T-helper 17 cell (primary cell): ENCODE measurements at places on chromosomes 2 and 18. TPM values are rescaled to one million over a fixed set of nuclear protein-coding genes. Genes with fewer than 3 reads are reported as not detected.

SCYGR4 gene
- total RNA-seq, result 0.99 TPM

CFAP53 gene
- total RNA-seq, result 0.42 TPM

WNT6 gene
- total RNA-seq, result not detected

GPR35 gene
- 14.4 TPM for total RNA-seq

GRCh38 chr2:161206471-161207032 is 46.3 kb downstream of the TANK start:
- peaks cover 8% of the 10 kb centered on the region for H3K36me3 ChIP-seq
- no peak overlapping the region for H3K27ac ChIP-seq
- DNase-seq, result no peak
- no peaks in the 10 kb centered on the region for H3K27me3 ChIP-seq
- H3K4me3 ChIP-seq, result no peak overlapping the region

- no peaks in the 10 kb centered on the region for H3K4me1 ChIP-seq
- H3K4me3 ChIP-seq, result no peak overlapping the region
- peaks cover 14% of the 10 kb centered on the region for H3K27me3 ChIP-seq
- no peak overlapping the region for H3K27ac ChIP-seq
- no peak for DNase-seq
Measured at GRCh38 chr18:10002280-10002679, 88.5 kb downstream of the VAPA start.

GRCh38 chr2:32330136-32330535 is 26.7 kb upstream of the BIRC6 start:
- H3K4me1 ChIP-seq, result peaks cover 4% of the 10 kb centered on the region
- no peak overlapping the region for H3K27ac ChIP-seq
- DNase-seq, result no peak
- H3K36me3 ChIP-seq, result no peaks in the 10 kb centered on the region
- H3K27me3 ChIP-seq, result no peaks in the 10 kb centered on the region
